ENCODE measurements at places on chromosomes 3 and 15. TPM values are rescaled to one million over a fixed set of nuclear protein-coding genes. Genes with fewer than 3 reads are reported as not detected.

DNA sequence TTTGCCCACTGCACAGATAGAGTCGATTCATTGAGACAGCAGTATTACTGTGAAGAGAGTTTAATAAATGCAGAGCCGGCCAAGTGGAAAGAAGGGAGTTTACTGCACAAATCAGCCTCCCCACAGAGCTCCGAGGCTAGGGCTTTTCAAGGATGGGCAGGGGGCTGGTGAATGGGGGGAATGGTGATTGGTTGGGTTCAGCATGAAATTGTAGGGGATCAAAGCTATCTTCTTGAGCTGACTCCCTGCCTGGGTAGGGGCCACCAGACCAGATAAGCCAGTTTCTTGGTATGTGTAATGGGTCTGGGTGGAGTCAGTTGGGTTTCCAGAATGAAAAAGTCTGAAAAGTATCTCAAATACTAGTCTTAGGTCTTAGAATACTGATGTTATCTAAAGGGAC, 66.6 kb downstream of the SYNPR start:
- H3K27me3 ChIP-seq, result peaks cover 11% of the 10 kb centered on the region
- peaks cover 1% of the 10 kb centered on the region for H3K4me1 ChIP-seq
- no peak overlapping the region for H3K4me3 ChIP-seq
- no peak overlapping the region for H3K27ac ChIP-seq
- no peaks in the 10 kb centered on the region for H3K36me3 ChIP-seq

- no peak for DNase-seq
- no peaks in the 10 kb centered on the region for H3K27me3 ChIP-seq
- H3K36me3 ChIP-seq, result no peaks in the 10 kb centered on the region
- no peak overlapping the region for H3K27ac ChIP-seq
- H3K4me1 ChIP-seq, result peaks cover 4% of the 10 kb centered on the region
Measured at GRCh38 chr3:43038010-43038409, 58.9 kb downstream of the GASK1A start.

DNA sequence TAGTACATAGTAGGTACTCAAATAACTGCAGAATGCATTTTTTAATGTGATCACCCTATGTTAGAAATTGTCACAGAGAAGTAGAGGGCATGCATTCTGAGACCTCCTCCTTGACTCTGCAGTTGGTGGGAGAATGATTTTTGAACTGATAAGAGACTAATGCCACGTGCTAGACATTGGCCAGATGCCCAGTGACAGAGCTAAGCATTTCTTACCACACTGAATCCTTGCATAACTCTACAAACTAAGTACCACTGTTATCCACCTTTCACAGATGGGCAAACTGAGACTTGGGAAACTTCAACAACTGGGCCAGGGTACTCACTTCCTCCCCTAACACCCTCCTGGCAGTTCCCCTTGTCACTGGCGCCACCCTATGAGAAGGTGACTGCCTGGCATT, 33.5 kb upstream of the SPATA12 start:
- peaks cover 5% of the 10 kb centered on the region for H3K27me3 ChIP-seq
- H3K27ac ChIP-seq, result no peak overlapping the region
- H3K36me3 ChIP-seq, result no peaks in the 10 kb centered on the region
- DNase-seq, result no peak
- H3K4me1 ChIP-seq, result no peaks in the 10 kb centered on the region
- no peak overlapping the region for H3K4me3 ChIP-seq

DNA sequence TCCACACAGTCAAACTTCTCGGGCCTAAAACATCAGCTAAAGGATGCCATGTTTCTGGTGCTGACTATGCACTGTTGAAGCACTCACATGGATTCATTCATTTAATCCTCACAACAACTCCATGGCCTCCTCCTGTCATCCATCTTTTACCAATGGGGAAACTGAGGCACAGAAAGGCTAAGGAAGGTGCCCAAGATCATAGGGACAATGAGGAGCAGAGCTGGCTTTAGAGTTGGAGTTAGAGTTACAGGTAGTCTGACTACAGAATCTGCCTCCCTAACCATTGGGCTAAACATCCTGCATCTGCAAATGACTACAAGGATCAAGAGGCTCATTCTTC, 111.6 kb downstream of the IQSEC1 start:
- H3K27ac ChIP-seq, result no peak overlapping the region
- H3K36me3 ChIP-seq, result peaks cover 10% of the 10 kb centered on the region
- no peaks in the 10 kb centered on the region for H3K27me3 ChIP-seq
- no peak overlapping the region for H3K4me3 ChIP-seq

DNA sequence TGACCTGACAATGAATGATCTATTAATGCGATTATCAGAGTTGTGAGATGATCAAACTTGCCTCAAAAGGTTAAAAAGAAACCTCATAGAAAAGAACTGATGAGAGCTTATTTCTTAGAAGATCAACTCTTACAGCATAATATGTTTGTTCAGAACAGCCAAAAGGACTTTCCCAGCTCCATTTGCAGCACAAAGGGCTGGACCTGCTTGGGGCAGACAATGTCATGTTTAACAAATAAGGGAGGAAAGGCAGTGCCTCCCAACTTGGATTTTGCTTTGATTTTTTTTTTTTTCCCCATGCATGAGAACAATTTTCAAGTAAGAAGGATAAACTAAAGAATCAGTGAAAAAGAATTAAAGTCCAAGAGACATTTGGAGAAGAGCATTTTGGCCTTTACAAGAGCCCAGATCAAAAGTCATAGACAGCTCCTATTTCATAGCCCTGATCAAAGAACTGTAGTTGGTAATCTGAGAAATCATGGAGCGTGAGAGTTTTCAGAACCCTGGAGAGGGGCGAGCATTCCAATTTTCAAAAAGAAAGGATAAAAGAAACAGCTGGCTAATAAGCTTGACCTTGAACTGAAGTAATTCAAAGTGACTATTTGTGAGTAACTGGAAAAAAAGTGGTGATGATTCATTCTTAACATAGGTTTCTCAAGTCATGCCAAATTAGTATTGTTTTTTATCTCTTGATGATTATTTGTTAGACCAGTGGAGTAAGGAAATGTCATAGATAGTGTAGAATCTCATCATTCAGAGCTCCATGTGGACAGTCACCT, 136.0 kb upstream of the CFAP20DC start:
- no peaks in the 10 kb centered on the region for H3K27me3 ChIP-seq
- DNase-seq, result no peak
- H3K4me1 ChIP-seq, result no peaks in the 10 kb centered on the region
- H3K36me3 ChIP-seq, result no peaks in the 10 kb centered on the region

- DNase-seq, result no peak
- no peaks in the 10 kb centered on the region for H3K4me1 ChIP-seq
- H3K36me3 ChIP-seq, result peaks cover 2% of the 10 kb centered on the region
- no peaks in the 10 kb centered on the region for H3K27me3 ChIP-seq
- H3K27ac ChIP-seq, result no peak overlapping the region
Measured at GRCh38 chr3:60343831-60344230, 907.4 kb downstream of the FHIT start.

DNA sequence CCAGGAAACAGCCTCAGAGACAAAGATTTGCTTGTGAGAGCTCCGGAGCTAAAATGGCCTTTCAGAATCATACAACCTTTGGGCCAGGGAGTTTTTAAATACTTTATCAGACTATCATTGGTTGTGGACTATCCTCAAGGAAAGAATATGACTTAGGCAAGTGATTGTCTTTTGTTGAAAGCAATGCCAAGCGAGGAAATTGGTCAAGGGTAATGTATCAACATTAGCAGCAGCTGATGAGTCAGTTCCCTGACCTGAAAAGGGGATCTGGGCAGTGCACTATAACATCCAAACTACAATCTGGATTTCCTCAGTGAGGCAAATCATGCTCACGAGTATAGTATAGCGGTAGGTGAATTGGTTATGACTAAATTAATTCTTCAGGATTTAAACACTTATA, 303.6 kb downstream of the LSAMP start:
- H3K36me3 ChIP-seq, result no peaks in the 10 kb centered on the region
- H3K27ac ChIP-seq, result no peak overlapping the region
- no peak overlapping the region for H3K4me3 ChIP-seq
- no peak for DNase-seq
- no peaks in the 10 kb centered on the region for H3K27me3 ChIP-seq
- H3K4me1 ChIP-seq, result no peaks in the 10 kb centered on the region

DNA sequence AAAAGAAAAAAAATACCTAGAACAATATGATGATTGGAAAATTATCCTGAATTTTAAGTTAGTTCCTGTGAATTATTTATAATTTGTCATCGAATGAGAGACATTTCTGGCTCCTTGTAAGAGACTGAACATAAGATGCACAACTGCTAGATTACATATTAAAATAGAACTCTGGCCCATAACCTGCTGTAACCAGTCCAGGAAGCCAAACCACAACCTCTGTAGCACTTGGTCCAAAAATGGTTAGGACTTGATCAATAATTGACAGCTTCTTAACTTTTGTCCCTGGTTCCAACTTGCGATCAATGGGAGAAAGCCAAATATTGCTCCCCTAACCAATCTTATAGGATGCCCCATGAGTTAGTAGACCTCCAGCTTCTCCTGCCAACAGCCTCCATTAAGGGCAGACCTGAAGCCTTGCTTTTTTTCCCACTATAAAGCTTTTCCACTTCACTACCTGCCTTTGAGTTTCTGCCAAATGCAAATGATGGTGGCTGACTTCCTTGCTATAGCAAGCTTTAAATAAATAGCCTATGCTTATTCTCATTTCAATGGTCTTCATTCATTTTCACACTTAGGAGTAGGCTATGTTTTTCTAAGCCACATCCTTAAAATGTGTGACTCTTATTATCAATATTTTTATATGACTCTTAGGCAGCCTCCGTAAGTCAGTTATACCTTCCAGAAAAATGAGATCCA, 224.0 kb upstream of the ARHGEF26 start:
- no peaks in the 10 kb centered on the region for H3K4me1 ChIP-seq
- H3K27me3 ChIP-seq, result peaks cover 3% of the 10 kb centered on the region
- no peak overlapping the region for H3K27ac ChIP-seq
- H3K4me3 ChIP-seq, result no peak overlapping the region
- H3K36me3 ChIP-seq, result no peaks in the 10 kb centered on the region

GRCh38 chr3:59526999-59527398, 477.2 kb upstream of the CFAP20DC start:
- no peaks in the 10 kb centered on the region for H3K36me3 ChIP-seq
- no peak for DNase-seq
- peaks cover 3% of the 10 kb centered on the region for H3K4me1 ChIP-seq
- H3K27ac ChIP-seq, result no peak overlapping the region
- no peaks in the 10 kb centered on the region for H3K27me3 ChIP-seq

DNA sequence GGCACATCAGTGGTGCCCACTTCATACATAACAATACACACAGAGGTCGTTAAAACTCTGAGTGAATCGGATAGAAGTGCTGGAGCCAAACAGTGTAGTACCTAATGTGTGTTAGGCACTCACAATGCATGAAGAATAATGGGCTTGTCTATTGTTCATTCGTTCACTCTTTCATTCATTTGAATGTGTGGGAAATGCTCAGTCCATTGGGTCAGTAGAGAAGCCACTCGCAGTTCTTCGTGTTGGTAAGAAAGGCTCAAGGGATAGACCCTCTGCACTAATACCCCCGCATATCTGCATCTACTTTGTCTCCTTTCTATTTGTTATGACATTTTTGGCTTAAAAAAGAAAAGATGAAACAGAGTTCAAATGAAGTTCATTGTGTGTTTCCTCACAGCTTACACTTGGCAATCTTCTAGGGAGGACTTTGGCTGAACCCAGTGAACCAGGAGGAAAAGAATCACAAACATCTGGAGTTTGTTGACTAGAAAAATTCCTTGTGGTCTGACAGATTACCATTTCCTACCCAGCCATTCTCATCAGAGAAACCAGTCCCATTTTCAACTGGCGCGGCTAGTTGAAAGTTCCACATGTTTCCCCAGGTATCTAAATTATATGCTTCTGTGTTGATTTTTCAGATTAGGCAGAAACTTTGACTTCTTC, 32.8 kb upstream of the MFSD1 start:
- peaks cover 3% of the 10 kb centered on the region for H3K4me1 ChIP-seq
- H3K27me3 ChIP-seq, result peaks cover 2% of the 10 kb centered on the region
- H3K4me3 ChIP-seq, result no peak overlapping the region

GRCh38 chr3:64761729-64762128, 73.9 kb upstream of the ADAMTS9 start:
- H3K27me3 ChIP-seq, result no peaks in the 10 kb centered on the region
- no peak overlapping the region for H3K27ac ChIP-seq
- H3K4me3 ChIP-seq, result no peak overlapping the region

Gene ZCWPW2
- total RNA-seq, result 0.25 TPM

Data from activated naive CD8-positive, alpha-beta T cell treated with anti-CD3 and anti-CD28 coated beads, Interleukin-2, amount 10 ng/mL, durations not matched to agents 7 days and 5 days (primary cell).